ENCODE measurements at places on chromosomes 1 and 21.
A peak's percentile ranks its signal among the peaks of the same experiment; 100 is the strongest.

GRCh38 chr1:10544239-10544638 is 69.5 kb downstream of the PEX14 start:
- DNase-seq: no peak

GRCh38 chr1:43147625-43148327 is 24.3 kb downstream of the EBNA1BP2 start:
- DNase-seq: peak; percentile 99

- DNase-seq: no peak
Observed at GRCh38 chr1:209430107-209430506, 153.4 kb upstream of the CAMK1G start.

DNA sequence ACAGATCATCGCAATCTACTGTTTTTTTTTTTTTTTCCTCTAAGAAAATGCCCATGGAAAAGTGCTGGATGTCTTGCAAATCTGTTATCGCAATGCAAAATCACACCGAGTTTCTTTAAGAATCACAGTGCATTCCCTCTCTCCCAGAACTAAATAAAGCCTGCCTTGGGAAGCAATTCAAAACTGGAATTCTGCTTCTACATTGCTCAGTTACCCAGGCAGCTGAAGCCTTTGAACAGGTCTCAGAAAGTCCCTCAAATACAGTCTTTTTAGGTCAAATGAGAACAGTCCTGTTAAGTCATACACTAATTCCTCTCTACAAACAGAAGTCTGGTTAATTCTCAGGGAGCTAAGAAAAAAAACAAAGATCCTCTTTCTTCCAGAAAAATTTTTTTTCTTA is 46.3 kb downstream of the SLC30A10 start:
- no peak for DNase-seq

- DNase-seq: no peak
Observed at GRCh38 chr1:234311414-234311813, 61.8 kb upstream of the COA6 start.

DNA sequence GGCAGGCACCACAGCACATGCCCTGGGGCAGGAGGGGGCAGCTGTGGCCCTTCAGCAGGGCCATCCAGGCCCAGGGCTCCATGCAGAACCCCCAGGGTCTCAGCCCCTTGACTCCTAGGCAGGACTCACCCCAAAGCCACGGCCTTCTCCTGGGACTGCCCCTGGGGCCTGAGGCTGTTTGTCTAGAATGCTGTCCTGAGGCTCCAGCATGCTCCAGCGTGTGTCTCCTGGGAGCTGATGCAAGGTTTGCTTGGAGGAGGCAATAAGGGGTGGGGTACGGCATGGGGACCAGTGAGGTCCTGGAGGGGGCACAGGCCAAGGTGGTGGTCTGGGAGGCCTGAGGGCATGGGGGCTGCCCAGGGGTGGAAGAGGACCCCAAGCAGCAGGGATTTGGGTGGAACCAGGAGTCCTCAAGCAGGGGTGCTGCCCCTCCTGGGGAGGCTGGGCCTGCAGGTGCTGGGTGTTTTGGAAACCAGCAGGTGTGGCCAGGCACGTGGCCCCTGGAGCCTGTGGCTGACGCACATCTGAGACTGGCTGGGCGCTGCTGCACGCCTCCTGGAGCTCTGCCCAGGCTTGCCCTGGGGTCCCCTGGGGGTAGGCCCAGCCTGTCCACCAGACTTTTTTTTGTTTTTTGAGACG is 7.8 kb upstream of the CALML6 start:
- DNase-seq: peak; percentile 62

GRCh38 chr1:50976890-50977574 is 7.0 kb downstream of the CDKN2C start:
- DNase-seq: peak; percentile 54

- no peak for DNase-seq
Observed at GRCh38 chr1:225835856-225836255, 25.9 kb downstream of the EPHX1 start.

DNA sequence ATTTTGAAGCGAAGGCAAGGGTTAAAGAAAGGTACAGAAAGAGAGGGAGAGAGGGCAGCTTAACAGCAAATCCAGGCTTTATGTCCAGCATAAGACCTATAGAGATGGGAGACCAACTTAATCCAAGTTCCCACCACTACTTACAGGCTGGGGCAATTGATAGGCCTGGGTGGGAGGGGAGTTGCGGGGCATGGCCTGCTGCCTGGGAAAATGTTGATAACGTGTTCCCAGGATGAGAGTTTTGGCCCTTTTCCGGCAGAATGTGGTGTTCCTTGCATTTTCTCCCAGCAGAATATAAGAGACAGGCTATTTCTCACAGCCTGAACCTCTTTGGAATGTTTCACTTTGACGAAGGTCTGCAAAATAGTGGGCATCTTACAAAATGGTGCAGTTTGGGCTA is 34.9 kb upstream of the PLA2G5 start:
- DNase-seq: no peak

- DNase-seq: no peak
Observed at GRCh38 chr1:15156807-15157380, 3.3 kb downstream of the TMEM51 start.

DNA sequence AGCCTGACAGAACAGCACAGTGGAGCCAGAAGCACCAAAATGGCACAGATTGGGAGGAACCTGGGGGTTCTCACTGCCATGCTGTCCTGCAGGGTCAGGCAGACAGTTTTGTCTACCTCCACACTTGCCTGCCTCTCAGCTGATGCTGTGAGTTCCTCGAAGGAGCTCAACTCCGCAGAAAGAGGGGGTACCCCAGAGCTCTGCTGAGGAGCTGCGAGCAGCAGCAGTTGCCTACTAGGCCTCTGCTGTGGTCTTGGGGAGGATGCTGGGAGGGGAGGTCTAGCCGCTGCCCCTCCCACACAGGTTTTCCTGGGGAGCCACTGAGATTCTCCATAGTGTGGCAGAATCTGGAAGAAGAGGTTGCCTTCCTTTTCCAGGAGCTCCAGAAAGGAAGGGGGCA is 192.5 kb downstream of the FOXD2 start:
- peak; percentile 40 for DNase-seq

- no peak for DNase-seq
Observed at GRCh38 chr1:28266920-28267322, 7.6 kb downstream of the SESN2 start.

DNA sequence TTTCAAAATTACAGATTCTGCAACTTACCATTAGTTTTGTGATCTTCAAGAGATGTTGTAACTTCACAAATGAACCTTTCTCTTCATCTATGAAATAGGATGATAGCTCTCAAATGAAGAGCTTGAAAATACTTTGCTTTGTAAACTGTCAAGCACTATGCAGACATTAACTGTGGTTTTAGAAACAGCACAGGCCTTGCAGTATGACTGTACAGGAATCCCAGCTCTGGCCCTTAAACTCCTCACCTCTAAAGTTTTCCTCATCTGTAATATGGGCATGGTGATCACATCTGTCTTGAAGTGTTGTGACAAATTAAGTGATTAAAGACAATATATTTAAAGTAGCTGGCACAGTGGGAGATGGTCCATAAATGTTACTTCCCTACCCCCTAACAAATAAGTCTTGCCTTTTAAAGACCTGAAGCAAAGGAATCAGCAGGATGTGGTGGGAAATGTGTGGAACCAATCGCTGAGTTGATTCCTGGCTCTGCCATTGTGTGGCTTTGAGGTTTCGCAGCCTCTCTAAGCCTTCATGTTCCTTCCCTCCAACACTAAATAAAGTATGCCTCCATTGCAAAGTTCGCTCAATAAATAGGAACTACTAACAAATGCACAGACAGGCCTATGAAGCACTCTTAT is 5.5 kb upstream of the PTP4A2 start:
- no peak for DNase-seq

GRCh38 chr21:42648606-42649005 is 4.8 kb upstream of the PDE9A start:
- DNase-seq: no peak

DNA sequence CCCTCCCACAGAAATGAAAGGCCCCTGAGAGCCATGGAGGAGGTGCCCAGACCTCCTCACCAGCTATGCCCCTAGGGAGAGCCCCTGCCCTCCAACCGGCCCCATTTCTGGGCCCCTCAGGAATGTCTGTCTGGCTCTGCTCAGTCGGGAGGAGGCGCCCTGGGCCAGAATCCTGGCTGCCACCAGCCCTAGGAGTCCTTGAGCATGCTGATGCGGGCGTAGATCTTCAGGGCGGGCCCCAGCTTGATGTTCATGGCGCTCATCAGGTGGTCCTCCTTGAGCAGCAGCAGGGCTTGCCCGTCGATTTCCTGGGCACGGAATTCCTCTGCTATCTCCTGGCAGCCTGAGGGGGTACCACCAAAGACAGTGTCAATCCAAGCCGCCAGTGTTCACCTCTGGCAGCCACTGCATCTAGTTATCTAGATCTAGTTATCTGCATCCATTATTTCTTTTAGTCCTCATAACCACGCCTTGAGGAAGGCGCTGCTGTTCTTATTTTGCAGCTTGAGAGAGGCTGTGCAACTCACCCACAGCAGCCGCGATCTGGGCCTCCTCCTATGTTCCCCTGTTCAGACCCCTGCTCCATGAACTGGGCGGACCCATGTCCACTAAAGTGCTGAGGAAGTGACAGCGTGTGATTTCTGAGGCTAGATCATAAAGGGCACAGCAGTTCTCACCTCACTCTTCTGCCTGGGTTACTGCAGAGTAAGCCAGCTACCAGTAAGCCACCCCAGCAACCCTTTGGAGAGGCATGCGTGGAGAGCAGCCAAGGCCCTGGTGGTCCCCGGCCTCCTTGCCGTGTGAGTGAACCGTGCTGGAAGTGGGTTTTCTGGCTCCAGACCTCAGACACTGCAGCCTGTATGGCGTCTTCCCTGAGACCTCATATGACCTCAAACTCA is 4.0 kb upstream of the A3GALT2 start:
- DNase-seq: no peak

- DNase-seq: no peak
Observed at GRCh38 chr1:202133001-202133400, 10.3 kb downstream of the GPR37L1 start.

GRCh38 chr1:41496080-41497055 is 11.9 kb upstream of the EDN2 start:
- DNase-seq: peak; percentile 97

DNA sequence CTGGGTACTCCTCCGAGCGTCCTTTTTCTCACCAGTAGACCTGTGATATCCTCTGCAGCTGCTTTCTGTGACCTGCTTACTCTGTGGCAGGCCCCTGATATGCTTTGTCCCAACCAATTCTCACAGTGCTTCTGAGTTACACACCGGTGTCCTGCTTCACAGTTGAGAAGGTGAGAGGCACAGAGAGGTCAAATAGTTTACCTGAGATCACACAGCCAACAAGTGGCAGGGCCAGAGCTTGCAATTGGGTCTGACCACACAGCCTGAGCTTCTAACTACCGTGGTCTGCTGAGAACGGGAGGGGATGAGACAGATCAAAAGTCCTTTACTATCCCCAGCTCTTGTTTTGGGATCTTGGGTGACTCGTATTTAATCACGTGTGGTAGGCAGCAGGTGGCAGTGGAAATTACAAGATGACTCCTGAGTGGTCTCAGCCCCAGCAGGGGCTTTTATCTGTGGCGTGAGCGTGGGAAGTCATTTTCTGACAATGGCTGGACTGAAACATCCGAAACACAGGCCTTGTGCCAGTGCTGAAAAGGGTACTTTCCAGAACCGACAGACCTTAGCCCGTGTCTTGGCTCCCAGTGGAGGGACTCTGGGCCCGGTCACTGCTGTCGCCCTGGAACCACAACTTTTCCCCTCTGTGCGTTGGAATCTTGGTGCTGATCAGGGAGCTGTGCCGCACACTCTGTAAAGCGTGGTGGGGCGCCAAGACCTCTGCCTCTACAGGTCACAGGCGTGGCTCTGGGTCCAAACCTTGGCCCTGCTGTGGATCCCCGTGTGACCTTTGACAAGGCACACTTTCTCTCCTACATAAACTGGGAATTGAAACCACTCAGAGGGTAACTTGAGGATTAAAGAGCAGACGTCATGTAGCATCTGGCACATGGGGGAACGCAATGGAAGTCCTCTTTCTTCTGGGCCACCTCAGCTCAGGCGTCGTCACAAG is 11.9 kb downstream of the THEMIS2 start:
- no peak for DNase-seq

DNA sequence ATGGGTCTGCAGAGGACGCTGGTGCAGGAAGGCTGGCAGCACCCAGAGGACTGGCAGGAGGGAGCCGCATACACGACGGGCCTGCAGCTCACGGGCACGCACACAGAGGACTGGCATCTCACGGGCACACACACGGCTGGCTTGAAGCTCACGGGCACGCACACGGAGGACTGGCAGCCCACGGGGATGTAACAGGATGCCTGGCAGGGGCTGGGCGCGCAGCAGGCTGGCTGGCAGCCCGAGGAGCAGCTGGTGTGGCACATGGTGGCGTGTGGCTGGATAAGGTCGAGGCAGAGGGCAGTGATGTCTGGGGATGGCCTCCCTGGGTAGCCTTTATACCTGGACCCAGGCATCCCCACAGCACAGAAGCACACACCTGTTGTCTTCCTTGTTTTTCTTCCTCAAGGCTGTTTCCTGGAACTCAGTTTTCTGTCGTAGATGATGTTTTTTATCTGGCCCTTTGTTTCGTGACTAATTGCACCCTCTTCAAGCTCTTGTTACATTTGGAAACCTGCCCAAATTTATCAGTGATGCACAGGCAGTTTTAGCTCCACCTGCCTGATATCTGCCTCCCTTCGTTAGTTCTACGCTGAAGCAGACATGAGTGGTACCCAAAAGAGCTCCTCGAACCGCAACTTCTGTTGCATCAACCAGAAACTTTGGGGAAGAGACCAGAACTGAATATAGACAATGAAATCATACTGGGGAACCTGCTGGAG is at the start of gene KRTAP12-1:
Gene KRTAP12-1, minus strand, starts transcription at position 303 of the 719 bp plus-strand sequence. Its CDS starts 40 bp downstream, at position 263.
- DNase-seq: no peak

- no peak for DNase-seq
Observed at GRCh38 chr1:192795916-192796618, 12.8 kb upstream of the RGS2 start.

GRCh38 chr1:18064534-18064933 is 43.1 kb upstream of the IGSF21 start:
- DNase-seq: no peak

DNA sequence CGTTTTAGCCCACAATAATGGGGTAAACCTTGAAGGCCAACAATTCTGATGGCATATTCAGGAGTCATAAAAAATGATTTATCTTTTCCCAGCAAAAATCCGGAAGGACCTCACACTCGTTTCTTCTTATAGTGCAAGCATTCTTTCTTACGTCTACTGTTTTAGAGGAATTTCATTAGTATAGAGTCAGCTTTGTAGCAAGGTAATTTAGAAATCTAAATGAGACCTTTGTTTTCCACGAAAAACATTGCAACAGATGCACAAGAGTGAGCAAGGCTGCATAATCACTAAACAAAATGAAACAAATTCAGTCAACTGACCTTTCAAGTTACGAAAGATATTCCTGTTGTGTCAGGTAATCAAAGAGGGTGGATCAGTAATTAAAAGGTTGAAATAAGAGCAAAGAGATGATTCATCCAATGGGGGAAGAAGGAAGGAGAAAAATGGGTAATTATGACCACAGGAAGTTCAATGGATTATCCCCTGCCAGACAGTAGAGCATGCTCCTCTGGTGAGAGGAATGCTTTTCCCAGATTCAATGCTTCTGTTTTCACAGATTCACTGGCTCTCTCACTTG is 560 bp upstream of the CSDE1 start:
- no peak for DNase-seq

DNA sequence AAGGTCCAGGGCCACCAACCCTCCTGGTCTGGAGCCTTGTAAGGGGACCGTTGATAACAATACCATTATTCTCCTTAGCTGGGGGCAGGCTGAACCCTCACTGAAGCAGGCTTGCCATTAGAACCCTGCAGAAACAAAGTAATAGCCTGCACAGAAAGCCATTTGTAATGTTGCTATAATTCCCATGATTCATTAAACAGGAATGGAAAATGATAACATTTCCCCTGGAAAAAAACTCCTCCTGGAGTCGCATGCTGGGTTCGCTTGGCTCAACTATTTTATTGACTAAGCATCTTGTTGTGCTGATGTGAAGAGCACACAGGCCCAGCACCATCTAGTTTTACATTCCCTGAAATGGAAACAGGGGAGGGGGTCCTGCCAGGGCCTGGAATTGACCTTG is 155.6 kb upstream of the CSF3R start:
- no peak for DNase-seq
